ENCODE measurements at places on chromosomes 2 and 18.

- DNase-seq: no peak
These were observed 817 bp downstream of the DSC2 start for GRCh38 chr18:31101183-31102024.

DNA sequence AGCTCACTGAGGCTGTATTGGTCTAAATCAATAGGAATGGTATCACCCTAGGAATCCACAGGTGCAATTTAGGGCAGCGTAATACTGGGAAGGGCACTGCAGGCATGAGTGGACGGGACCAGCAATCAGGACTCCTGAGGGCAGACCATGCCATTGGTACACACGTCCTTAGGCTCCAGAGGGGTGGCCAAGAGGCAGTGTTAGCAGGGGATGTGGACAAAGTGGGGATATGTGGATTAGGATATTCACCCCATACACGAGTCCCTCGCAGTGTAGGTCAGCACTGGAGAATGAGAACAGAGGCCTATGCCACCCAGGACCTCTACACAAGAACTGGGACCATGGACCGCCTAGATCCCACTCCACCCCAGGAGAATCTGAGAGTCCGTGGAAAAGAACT, 389.8 kb downstream of the BCL11A start:
- no peak for DNase-seq

- DNase-seq: peak; percentile 62
These were observed 128.7 kb downstream of the PLA2R1 start for GRCh38 chr2:159933727-159934049.

DNA sequence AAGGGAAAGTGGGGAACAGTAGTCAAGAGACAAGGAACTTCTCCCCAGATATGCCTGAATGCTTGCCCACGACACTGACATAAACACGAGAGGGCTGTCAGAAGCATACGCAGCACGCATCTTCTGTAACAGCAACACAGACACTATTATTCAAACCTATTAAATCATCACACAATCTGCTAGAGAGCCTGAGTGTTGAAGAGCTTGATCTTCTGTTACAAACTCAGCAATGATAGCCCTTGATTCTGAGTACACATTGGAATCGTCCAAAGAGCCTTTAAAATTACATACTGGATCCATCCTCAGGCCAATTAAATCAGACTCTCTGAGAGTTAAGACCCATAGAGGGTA, 111.6 kb downstream of the ZNF521 start:
- DNase-seq: no peak

DNA sequence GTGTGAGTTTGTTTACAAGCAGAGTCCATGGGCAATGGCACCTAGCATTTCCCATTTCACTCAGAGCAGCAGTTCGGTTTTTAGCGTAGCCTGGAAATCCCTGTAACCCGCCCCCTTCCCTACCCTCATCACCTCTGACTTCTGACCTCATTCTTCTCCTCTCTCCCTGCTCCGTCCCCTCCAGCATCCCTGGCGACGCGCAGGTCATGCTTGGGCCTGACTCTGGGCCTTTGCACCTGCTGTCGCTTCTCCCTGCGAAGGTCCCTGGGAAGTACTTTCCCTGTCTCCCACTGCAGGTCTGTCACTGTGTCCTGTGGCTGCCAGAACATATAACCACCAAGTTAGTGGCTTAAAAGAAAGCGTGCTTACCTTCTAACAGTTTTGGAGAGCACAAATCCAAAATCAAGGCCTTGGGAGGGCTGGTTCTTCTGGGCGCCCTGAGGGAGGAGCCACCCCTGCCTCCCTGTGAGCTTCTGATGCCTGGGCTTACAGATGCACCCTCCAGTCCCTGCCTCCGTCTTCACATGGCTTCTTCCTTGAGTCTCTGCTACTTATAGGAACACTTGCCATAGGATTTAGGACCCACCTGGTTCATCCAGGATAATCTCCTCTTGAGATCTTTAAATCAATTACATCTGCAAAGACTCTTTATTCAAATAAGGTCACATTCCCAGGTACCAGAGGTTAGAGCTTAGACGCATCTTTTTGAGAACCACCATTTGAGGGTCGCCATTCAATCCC, 8.1 kb upstream of the RAB17 start:
- DNase-seq: no peak

DNA sequence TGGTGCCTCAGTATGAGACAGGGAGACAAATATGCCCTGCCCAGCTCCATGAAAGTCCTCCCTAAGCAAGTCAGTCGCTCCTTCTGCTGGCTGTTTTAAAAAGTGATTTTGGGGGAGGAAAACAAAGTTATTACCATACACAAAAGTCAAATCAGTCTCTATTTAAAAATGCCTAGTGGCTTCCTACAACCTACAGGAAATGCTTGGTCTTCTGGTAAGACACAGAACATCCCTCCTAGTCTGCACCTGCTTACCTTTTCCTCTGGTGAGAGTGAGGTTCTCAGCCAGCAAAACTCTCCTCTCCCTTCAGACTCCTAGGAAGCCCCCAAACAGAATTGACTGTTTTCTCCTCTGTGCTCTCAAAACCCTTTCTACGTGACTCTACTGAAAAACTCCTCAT, 13.5 kb downstream of the CMPK2 start:
- no peak for DNase-seq

GRCh38 chr18:44685296-44685695, 4.6 kb downstream of the SETBP1 start:
- DNase-seq: no peak

DNA sequence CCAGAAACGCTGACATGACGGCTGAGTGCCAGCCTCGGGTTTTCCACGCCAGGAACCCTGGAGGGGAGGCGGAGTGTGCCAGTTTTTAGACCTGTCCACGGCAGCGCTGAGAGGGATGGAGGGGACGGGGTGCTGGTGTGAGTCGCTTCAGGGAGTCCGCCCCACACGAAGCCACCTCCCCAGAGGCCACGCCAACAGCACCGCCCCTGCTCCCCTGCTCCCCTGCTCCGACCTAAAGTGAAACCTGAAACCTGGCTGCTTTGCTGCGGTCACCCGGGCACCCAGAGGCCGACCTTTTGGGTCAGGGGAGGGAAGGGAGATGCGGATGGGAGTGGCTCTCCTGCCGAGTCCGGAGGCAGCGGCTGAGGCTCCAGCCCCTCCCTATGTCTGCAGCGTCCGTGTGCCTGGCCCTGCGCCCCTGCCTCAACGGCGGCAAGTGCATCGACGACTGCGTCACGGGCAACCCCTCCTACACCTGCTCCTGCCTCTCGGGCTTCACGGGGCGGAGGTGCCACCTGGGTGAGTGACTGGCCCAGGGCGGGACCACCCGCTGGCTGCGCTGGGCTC, 38.1 kb downstream of the SNED1 start:
- DNase-seq: peak; percentile 91

DNA sequence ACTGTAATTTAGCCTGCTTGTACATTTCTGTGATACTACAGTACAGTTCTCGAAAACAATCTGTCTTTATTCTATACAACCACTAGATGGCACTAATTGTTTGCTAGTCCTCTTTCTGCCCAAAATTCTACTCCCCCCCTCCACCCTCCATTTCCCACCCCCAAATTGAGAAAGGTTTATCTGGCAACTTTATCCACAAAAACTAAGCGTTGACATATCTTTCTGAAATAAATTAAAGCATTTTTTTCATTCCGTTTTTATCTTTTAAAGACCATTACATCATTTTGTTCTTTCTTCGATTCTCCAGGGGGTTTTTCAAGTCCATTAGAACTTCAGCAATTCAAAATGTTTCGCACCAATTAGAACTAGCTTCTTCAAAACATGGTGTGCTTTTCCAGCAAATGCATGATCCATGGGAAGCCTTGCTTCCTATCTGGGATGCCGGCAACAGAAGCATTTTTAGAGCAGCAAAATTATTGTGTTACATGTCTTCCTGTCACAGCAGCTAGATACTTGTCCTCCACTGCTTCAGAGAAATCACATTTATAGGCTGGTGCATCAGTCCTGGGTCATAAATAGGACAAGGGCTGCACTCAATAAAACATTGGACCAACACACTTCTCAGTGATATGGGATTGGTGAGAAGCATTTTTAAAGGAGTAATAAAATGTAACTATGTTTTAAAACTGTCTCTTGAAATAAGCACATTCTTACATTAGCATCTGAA, 241.3 kb downstream of the PAX3 start:
- DNase-seq: peak; percentile 33

DNA sequence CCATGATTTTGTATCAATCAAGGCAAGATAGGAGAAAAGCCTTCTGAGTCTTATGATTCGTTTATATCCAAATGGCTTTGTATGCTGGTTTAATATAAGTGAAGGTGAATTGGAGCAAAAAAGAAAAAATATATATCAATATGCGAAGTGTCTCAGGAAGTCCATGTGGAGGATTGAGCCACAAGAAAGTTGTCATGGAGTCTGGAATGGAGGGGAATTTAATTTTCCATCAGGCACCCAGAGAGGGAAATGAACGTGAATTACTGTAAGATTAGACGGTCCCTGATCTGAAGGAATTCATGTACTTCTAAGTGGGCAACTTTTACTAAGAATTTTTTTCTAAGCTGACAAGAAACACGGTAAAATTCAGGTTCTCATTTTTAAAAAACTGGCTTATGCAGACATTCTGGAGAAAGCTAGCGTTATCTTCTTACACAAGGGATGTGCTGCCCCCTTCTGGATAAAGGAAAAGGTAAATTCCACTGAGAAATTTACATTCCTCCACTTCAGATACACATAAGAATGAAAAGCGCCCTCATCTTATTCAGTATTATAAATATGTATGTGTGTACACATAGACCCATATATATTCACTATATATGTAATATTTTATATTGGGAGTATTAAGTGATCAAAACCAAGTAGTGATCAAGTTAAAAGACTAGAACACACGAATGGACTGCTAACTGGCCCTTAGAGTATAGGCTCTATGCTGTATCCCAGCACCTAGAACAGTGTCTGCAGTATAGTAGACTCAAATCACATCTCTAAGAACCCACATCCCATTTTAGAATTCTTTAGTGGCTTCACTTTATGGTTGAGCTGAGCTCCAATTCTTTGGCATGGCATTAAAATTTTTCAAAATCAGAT, 289.0 kb upstream of the TFPI start:
- peak; percentile 71 for DNase-seq

DNA sequence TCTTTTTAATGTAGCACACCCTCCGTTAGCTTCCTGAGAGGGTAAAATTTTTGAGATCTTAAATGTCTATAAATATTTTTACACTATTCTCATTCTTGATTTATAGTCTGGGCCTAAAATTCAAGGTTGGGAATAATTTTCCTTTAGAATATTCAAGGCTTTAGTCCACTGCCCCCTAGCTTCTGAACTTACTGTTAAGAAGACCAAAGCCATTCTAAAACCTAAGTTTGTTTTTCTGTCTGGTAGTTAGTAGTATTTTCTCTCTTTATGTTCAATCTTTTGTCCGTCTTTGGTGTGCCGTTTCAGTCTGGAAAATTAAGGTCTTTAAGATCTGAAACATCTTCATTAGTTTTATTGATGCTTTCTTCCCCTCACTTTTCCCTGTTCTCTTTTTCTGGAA, 14.5 kb downstream of the OSBPL6 start:
- no peak for DNase-seq

DNA sequence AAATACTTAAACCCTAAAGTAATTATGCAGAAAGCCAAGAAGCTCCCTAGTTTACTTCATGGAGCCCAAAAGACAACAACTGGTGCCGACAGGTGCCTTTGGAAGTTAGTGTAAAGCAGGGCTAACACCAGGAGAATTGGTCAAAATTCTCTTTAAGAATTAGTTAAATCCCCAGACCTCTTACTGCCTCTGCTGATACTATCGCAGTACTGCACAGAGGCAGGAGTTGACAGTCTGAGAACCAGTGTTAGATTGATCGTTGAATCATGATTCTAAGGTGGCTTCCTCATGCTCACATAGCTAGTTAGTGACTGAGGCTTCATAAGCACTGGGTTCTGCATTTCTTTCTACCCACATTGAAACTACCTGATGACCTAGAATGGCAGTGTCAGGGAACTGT, 445.0 kb downstream of the XIRP2 start:
- DNase-seq: no peak

DNA sequence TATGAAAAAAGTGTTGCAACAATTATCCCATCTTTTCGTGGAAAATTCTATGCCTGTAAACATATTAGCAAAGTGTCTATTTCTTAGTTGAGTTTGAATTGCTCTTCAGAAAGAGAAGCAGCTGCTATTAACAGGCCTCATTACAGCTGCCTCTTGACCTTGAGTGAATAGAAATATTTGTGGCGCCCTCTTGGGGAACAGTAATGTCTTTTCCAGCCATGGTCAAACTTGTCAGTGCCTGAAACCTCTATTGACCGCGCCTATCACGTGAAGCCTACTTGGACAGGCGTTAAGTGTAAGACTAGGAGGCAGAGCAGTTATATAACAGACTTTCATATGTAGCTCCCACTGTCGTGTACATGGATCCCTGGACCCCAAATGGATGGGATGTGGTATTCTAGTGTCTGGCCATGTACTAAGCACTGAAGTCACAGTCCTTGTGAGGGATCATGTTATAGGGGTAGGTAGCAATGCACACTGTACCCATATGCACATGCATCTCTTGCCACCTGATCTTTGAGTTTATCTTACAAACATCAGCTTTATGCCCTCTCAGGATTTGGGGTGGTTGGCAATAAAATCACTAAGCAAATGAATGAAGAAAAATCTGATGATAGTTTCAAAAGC, 245.0 kb downstream of the PTGR3 start:
- DNase-seq: peak; percentile 61

- no peak for DNase-seq
These were observed 37.9 kb downstream of the SLC38A11 start for GRCh38 chr2:164917296-164917903.

GRCh38 chr2:71451705-71452104, 1.7 kb upstream of the DYSF start:
- no peak for DNase-seq

DNA sequence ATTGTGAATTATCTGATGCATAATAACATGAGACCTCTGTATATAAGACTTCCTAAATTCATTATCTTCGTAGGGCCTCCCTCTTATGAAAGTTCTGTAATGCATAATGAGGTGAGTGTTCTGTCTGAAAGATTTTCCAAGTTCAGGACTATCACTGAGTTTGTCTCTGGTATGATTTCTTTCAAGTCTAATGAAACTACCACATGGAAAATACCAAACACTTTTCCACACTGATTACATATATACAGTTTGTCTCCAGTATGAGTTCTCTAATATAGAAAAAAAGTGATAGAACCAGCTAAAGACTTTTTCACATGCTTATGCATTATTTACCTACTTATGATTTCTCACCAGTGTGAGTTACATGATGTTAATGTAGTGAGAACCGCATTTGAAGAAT, 34.7 kb downstream of the CTNNA2 start:
- DNase-seq: no peak

GRCh38 chr2:152718909-152719645, 657 bp downstream of the ARL6IP6 start:
- peak; percentile 74 for DNase-seq

- no peak for DNase-seq
These were observed 6.5 kb downstream of the PLEK start for GRCh38 chr2:68371581-68371980.

DNA sequence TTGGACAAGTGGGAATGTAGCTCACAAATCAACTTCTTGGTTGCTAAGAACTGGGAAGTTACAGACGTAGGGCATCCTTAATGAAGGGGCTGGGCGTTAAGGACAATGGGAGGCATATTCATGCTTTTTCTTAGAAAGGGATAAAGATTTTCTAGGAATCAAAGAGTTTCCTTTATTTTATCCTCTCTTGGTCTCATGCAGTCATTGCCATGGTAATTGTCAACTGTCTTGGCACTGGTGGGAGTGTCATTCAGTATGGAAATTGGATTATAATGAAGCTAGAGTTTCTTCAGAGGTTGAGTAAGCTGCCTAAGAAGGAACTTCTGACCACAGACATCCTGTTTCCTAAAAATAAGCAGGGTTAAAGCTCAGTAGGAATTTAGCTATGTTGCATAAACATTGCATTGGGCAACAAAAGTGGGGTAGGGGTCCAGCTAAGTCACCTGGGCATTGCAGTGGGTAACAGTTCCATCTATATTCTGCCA, 114.0 kb downstream of the LYPD6B start:
- DNase-seq: no peak

- DNase-seq: no peak
These were observed 47.4 kb downstream of the ZNF385B start for GRCh38 chr2:179814050-179814449.
